Ureter (tissue), 1 donor: ENCODE measurements at places on chromosomes 7 and 10.
A peak's percentile ranks its signal among the peaks of the same experiment; 100 is the strongest.

- no peak for DNase-seq
Measured at GRCh38 chr10:34580643-34581042, 234.5 kb downstream of the PARD3 start.

DNA sequence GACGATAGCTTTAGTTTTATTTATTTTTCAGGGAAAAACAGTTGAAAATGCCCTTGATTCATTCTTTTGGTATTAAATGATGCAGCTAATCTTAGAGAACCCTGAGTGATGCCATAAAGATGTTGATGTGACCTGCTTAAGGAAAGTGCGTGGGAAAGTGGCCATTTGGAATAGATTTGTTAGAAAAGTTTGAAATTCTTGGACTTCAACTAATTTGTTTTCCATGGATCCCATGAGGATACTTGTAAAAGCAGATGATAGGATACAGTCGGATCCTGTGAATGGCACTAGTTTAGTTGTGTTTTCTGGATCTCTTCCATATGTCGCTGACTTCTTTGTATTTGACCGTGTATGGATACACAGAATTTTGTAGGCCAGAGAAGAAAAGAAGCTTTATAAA, 69.0 kb downstream of the SEPTIN7 start:
- no peak for DNase-seq

GRCh38 chr7:29564496-29565223, 1.0 kb downstream of the PRR15 start:
- peak; percentile 78 for DNase-seq

- peak; percentile 84 for DNase-seq
Measured at GRCh38 chr10:126062131-126063032, 166.0 kb downstream of the FANK1 start.
